ENCODE measurements at places on chromosomes 1 and 21. TPM values are rescaled to one million over a fixed set of nuclear protein-coding genes. Genes with fewer than 3 reads are reported as not detected.

APOBEC4 gene
- not detected for total RNA-seq

SLC6A9 gene
- 4.6 TPM for total RNA-seq

GLIS1 gene
- not detected for total RNA-seq

NOS1AP gene
- not detected for total RNA-seq

LRRC3 gene
- 4.0 TPM for total RNA-seq

ST6GALNAC3 gene
- 0.38 TPM for total RNA-seq

PADI1 gene
- not detected for total RNA-seq

ZNF683 gene
- total RNA-seq = 0.31 TPM

PITHD1 gene
- 46.5 TPM for total RNA-seq
